ENCODE measurements at places on chromosomes 13 and 19.

DNA sequence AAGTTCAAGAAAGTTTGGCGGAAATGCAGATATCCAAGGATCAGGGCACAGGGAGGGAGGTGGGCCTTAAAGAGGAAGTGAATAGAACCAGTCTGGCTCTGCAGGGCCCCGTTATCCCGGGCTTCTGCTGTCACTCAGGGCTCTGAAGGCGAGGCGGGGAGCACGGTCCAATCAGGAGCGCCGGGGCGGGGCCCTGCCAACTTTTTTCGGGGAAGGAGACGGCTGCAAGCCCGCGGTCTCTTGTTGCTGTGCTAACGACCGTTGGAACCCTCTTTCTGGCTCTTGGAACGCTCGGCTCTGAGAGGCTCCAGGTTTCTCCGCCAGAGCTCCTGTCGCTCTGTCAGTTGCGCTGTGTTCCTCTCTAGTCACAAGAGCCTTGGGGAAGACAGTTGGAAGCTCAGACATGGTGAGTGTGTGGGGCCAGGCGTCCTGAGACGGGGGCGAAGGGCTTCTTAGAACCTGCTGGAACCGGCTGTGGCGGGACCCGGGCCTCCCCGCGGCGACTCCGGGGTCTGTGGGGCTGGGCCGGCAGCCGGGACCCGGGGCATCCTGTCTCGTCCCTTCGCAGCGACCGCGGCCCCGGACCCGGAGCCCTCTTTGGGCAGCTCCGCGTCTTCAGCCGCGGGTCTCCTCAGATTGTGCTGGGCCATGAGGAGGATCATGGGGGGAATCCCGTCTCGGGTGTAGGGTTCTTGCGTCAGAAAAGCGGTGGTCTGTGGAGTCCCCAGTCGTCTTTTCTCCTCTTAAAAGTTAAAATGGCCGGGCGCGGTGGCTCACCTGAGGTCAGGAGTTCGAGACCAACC is 27.7 kb downstream of the ZNF844 start:
- peak; percentile 93 for DNase-seq

- no peak for DNase-seq
Measured at GRCh38 chr13:111383591-111384440, 63.4 kb downstream of the TEX29 start.

- peak; percentile 58 for DNase-seq
Measured at GRCh38 chr13:48532256-48532505, 699 bp downstream of the RCBTB2 start.

DNA sequence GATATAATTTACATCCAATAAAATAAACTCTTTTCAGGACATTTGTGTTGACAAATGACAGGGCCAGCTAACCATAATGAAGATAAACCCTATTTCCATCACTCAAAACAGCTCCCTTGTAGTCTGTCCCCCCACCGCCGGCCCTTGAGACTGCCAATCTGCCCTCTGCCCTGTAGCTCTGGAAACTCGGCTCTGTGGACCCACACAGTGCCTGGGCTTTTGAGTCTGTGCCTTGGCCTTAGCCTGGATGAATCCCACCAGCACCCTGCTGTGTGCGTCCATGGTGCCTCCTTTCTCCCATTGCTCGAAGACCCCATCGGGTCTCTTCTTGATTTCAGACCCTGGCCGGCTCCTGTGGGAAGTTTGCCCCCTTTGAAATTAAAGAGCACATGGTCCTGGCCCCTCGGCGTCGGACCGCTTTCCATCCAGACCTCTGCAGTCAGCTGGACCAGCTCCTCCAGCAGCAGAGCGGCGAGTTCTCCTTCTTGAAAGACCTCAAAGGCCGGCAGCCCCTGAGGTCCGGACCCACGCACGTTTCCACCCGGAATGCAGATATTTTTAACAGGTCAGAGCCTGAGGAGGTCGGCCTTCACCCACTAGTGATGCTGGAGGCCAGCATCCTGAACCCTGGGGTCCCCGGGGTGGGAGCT is 26.0 kb downstream of the CHAF1A start:
- DNase-seq, result no peak

- DNase-seq, result no peak
Measured at GRCh38 chr13:44399074-44399473, 25.4 kb downstream of the SERP2 start.

- DNase-seq, result no peak
Measured at GRCh38 chr13:98517576-98518310, 59.2 kb downstream of the STK24 start.

DNA sequence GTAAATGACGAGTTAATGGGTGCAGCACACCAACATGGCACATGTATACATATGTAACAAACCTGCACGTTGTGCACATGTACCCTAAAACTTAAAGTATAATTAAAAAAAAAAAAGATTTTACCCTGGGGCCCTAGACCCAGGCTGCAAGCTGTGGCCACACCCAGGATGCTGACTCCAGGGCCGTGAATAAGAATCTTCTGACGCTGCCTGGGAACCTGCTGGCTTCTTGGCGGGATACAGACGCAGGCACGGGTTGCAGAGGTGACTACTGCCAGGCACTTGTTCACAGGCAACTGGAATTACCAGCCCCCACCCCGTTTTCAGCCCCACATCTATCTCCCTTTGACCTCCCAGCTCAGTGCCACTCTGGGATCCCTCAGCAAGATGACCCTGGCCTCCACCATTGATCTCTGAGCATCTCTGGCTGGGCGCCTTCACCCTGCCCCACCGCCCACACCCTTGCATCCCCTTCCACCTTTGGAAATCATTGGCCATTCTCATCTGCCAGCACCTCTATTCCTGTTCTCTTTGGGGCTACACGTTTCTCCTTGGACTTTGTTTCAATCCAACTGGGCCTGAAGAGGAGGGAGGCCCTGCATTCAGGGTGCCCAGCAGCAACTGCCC is 21.1 kb upstream of the CFAP97D2 start:
- DNase-seq, result no peak

DNA sequence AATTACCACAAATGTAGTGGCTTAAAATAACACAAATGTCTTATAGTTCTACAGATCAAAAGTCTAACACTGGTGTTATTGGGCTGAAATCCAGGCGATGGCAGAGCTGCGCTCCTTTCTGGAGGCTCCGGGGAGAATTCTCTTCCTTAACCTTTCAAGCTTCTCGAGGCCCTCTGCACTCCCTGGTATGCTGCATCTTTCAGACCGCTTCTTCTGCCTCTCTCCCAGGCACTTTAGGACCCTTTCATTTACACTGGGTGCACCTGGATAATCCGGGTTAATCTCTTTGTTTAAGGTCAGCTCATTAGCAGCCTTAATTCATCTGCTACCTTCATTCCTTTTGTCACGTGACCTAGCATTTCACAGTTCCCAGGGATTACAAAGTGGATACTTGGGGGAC is 211.3 kb upstream of the RFC3 start:
- peak; percentile 39 for DNase-seq

GRCh38 chr13:111559612-111560403 is 239.4 kb downstream of the TEX29 start:
- DNase-seq, result no peak

GRCh38 chr19:51450730-51451307 is 7.4 kb downstream of the SIGLEC8 start:
- no peak for DNase-seq

GRCh38 chr13:21450936-21451335 is 8.2 kb downstream of the ZDHHC20 start:
- no peak for DNase-seq

DNA sequence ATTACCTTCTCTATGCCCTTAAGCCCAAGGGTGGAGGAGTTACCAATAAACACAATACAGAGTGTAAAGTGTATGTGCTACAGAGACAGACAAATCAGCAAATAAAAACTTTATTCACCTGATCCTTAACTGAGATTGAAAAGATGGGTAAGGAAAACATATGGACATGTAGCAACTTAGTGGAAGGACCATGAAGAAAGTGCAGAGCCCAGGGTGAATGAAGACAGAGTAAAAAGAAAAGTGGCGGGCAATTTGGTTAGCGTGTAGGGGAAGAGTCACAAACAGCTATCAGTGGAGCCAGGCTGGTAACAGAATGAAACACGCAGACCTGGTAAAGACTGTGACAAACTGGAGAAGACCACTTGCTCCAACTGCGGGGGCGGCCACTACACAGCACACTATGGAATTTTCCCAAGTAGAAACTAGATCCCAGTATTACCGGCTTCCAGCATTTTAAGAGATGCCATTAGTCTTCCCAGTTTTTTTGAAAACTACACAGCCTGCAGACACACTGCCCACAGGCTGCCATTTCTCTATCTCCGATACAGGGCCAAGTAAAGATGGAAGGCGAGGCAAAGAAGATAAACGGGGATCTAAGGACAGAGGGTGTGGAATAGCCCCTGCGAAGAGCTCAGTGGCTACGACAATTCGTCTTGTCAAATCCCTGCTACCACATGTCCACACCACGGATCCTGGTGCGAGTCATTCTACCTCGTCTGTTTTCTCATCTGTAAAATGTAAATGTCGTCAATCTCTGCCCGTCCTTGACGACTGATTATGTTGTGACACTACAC is 1.2 kb downstream of the UQCRFS1 start:
- peak; percentile 19 for DNase-seq
